ENCODE measurements at places on chromosomes 5 and 9. TPM values are rescaled to one million over a fixed set of nuclear protein-coding genes. Genes with fewer than 3 reads are reported as not detected.

Gene TGFBI
- not detected for total RNA-seq

Gene SLC1A1
- total RNA-seq: not detected

Gene MEIKIN
- 1.4 TPM for total RNA-seq

Gene NEURL1B
- total RNA-seq: 0.57 TPM

Gene CTNND2
- not detected for total RNA-seq

Gene RELL2
- total RNA-seq: 21.1 TPM

Gene IFNA13
- total RNA-seq: not detected

Gene C9orf50
- total RNA-seq: not detected

Gene CFAP157
- total RNA-seq: 0.07 TPM

Gene LOX
- not detected for total RNA-seq

Gene HDHD3
- 9.5 TPM for total RNA-seq

Gene PCA3
- total RNA-seq: not detected
